ENCODE measurements at places on chromosomes 1 and 21.

GRCh38 chr1:33180911-33181890, 642 bp downstream of the TRIM62 start:
- DNase-seq = no peak

- DNase-seq = no peak
These were observed 1.6 kb upstream of the PANK4 start for GRCh38 chr1:2528016-2528415.

DNA sequence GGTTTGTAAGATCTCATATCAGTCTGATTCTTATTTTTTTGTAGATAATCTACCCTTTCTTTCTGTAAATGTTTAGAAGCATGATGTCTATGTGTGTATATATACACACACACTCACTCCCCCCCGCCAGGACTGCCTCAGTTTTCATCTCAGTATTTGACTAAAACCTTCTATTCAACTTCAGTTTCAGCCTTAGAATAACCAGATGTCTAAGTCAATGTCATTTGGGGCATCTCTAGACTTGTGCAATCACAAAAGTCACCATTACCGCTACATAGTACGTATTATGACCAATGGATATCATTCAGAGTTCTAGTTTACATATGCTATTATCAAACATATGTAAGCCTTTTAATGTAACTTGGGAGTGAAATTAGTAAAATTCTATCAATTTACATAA, 53.3 kb upstream of the BOLA1 start:
- no peak for DNase-seq

DNA sequence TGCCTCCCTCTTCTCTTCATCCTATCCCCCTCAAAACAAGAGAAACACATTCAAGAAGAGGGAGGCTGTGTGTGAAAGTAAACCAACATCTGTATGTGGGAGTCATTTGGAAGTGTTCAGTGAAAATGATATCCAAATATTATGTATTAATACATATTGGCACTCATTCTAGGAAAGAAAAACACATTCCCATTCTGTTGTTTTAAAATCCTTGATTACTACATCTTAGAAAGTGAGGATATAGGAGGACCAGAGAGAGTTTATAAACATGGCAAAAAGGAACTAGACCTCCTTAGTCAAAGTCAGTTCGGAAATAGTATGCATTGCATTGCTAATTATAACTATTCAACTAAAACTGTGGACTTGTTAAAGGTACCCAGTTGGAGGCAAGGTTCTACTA, 786.6 kb downstream of the ADGRL2 start:
- DNase-seq = no peak

- no peak for DNase-seq
These were observed 19.0 kb downstream of the TEX35 start for GRCh38 chr1:178531887-178532286.

DNA sequence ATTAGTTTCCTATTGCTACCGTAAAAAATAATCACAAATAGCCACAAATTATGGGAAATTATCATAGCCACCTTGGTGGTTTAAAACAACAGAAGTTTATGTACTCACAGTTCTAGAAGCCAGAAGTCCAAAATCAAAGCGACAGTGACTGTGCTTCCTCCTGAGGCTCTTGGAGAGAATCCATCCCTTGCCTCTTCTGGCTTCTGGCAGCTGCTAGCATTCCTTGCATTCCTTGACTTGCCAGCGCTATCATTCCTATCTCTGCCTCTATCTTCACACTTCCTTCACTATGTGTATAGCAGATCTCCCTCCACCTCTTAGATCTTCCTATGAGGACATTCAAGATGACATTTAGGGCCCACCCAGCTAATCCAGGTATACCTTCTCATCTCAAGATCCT, 180.1 kb upstream of the USP25 start:
- DNase-seq = no peak

GRCh38 chr1:231508941-231509340, 19.5 kb upstream of the TSNAX start:
- DNase-seq = no peak

- no peak for DNase-seq
These were observed 278.9 kb downstream of the RWDD3 start for GRCh38 chr1:95512925-95513324.

DNA sequence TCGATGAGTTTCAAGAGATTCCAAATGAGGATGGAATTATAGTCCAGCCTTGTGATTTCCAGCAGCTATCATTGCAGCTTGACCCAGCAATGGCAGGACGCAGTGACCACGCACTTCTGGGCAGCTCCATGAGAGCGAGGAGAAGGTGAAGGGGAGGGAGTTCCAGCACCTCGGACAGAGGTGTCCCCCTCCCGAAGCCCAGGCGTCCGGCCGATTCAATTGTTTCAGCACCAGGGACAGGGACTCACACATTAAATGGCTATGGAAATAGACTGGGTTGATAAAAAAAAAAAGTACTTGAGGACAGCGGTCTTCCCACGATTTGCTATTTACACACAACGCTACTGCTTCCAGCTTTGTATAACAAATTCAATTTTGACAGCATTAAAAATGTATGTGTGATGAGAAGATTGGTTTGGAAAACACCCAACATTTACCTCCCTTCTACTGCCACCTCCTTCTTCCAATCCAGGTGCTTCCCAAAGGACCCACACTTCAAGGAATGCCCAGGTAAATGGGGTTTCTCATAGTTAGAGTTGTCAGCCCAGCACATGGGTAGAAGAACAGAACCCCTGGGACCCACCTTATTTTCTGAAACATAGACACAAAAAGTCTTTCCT, 71.8 kb downstream of the DISP3 start:
- DNase-seq = peak; percentile 6

- no peak for DNase-seq
These were observed 265.8 kb downstream of the DPYD start for GRCh38 chr1:97654876-97655585.

- DNase-seq = no peak
These were observed 29.3 kb upstream of the CEP350 start for GRCh38 chr1:179925302-179925701.

DNA sequence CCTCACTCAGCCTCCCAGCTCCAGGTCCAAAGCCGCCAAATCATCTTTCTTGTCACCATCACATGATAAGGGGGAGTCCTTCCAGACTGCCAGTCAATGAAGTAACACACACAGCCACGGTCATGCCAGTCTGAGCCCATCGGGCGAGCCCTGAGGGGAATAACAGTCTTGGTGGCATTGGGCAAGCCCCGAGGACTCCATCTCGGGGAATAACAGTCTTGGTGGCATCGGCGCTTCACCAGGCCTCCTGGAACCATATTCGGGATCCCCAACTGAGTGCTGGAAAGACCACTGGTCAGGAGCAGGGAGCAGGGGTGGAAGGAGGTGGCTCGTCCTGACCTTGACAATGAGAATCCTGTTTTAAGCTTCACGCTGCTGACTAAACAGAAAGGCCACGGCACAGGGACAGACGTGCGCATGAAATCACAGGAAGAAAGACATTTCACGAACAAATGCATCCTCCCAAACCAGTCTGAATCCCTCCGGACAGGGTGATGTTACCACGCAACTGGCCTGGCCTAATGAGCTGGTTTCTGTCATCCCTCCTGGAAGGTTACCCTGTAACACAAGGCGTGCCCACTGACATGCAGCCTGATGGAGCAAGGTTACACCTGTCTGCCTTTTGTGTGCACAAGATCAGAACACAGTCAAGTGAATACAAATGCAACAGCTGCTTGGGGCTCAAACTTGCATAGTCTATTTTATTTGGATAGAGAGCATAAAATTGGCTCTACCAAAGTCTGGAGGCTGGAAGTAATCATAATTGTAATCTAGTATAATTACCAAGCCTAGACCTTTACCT, 517.4 kb downstream of the KIF26B start:
- no peak for DNase-seq

DNA sequence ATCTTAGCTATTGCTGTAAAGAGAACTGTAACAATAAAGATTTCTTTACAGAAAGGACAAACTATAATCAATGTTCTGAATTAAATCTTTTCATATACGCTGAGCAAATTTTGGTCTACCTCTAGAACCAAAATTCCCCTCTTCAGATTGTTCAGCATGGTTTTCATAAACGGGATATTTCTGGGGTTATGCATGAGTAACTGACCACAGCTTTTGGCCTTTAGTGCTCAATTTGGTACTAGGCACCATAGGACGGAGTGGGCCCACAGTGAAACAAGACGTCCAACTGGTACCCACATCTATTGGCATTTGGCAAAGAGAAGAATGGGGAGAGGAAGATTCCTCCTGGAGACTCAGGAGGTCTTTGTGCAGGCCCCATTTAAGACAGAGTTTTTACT, 184.5 kb downstream of the TGFBR3 start:
- DNase-seq = no peak

DNA sequence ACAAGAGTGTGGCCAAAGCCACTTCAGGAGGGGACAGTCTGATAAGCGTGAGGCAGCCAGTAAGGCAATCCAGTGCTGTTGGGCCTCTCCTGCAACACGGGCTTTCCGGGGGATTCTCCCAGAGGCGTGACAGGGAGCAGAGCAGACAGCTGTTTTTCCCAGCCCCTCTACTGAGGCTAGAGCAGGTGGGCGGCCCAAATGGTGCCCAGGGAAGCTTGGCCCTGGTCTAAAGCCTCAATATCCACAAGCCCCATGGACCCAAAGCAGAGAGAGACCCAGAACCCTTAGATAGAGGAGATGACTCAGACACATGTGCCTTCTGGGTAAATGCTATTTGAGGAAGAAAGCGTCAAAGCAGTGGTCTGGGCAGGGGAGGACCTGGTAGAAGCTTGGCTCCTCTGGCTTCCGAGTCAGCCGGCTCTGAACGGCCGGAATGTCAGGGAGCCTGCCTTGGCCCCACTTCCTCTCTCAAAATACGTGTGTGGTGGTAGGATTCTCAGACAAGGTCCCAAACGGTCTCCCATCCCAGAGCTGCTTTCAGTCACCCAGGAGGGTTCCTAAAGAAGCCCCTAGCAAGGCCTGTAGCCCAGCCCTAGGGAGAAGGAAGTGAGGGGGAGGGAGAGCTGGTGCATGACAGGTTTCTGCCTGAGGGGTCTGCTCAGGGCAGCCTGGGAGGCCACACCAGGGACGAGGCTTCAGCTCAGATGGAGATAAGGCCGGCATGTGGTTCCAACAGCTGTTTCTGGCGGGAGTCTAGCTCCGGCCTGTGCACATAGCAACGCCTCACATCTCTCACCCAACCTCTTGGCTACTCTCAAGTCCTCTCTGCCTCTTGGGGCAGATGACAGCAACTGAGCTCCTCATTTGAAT, 28.8 kb downstream of the PIK3C2B start:
- no peak for DNase-seq

- no peak for DNase-seq
These were observed 5.4 kb downstream of the DISP1 start for GRCh38 chr1:222820171-222820712.

DNA sequence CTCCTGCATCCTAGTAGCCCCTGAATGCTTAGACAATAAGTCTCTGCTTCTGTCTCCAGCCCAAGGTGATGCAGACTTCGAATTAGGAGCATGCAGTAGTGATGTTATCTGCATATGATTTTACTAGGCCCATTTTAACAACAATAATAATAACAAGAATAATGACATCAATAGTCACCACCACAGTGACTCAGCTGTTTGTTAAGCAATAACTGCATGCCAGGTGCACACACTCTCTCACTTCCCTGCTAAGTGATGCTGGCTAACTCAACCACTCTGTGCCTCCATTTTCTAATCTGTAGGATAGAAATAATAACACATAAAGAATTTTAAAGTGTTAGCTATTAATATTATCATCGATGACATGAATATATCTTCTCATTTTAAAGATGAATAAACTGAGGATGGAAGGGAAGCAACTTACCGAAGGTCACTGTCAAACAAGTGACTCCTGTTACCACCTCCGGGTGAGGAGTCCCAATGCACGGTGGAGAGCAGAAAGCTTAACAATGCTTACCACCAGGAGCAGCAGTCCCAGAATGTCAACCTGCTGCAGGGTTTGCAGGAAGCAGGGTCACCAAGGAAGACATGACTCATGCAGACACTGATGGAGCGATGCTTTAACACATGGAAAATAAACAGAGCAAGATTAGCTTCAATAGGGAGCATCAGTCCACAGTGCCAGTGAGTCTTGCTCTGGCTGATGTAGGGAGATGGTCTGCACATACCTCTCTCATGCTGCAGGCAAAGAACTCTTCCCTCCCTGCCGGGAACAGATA, 290.2 kb downstream of the SPATA17 start:
- DNase-seq = no peak

DNA sequence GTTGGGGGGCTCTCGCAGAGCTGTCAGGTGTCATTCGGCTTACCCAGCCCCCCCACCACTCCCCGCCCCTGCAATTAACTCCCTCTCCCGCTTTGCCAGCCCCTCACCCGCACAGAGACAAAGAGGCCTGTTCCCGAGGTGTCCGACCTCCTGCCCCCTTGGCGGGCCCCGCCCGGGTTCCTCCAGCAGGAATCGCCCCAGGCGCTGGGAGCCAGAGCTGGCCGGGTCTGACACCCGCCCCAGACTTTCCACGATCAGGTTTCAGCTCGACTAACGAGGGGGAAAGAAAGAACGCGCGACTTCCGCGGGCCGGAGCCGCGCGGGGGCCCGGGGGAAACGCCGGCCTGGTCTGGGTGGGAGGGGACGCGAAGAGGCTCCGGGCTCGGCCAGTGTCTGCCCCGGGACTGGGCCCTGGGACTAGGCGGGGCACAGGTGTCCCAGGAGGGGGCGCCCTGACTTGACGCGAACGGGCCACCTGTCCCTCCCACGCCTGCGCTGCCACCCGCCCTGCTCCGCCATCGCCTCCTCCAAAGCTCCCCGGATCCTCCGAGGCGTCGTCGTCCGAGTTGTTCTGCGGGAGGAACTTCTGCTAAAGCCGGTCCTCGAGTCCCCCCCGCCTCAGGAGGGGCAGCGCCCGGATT, 36.4 kb upstream of the HHAT start:
- no peak for DNase-seq

- DNase-seq = no peak
These were observed 39.0 kb downstream of the PTPRC start for GRCh38 chr1:198677871-198678270.

DNA sequence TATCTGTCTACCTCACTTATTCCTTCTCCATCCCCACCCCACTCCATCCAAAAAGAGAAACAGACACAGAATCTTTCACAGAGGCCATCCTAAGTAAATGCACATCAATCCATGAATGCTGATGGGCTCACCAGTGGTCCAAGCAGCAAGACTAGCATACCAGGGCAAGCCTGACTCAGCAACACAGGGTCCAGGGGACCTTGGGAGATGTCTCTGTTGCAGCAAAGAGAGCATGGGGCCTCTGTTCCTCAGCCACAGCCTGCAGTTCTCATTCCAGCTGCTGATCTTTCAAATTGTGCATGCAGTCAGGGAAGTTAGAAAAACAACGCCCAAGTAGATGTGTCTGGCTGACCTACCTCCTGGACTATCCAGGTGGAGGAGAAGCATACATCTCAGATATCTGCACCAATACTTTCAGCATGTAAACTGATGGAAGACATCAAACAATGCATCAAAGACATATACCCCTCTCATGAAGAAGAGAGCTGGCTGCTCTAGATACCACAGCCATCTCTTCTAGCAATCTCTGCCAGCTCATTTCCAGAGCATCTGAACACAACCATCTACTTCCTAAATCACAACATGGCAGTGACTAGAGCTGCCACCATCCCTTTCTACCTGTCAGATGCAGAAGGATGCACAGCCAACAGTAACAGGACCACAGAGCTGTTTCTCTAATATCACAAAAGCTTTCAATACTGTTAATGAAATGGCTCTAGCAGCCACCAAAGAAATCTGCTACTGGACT, 54.5 kb downstream of the CD34 start:
- DNase-seq = no peak
